KG1 (cell line): ENCODE measurements at places on chromosomes 6 and 20.

- DNase-seq: no peak
Measured at GRCh38 chr6:166551754-166552495, 34.6 kb downstream of the RAMACL start.

GRCh38 chr20:3134151-3134550, 25.5 kb downstream of the FASTKD5 start:
- DNase-seq: no peak

GRCh38 chr6:3253597-3253961, 5.2 kb upstream of the PSMG4 start:
- no peak for DNase-seq

- no peak for DNase-seq
Measured at GRCh38 chr6:1640476-1640875, 30.8 kb downstream of the FOXC1 start.

- DNase-seq: peak; percentile 18
Measured at GRCh38 chr20:62025832-62026563, 39.7 kb downstream of the TAF4 start.

DNA sequence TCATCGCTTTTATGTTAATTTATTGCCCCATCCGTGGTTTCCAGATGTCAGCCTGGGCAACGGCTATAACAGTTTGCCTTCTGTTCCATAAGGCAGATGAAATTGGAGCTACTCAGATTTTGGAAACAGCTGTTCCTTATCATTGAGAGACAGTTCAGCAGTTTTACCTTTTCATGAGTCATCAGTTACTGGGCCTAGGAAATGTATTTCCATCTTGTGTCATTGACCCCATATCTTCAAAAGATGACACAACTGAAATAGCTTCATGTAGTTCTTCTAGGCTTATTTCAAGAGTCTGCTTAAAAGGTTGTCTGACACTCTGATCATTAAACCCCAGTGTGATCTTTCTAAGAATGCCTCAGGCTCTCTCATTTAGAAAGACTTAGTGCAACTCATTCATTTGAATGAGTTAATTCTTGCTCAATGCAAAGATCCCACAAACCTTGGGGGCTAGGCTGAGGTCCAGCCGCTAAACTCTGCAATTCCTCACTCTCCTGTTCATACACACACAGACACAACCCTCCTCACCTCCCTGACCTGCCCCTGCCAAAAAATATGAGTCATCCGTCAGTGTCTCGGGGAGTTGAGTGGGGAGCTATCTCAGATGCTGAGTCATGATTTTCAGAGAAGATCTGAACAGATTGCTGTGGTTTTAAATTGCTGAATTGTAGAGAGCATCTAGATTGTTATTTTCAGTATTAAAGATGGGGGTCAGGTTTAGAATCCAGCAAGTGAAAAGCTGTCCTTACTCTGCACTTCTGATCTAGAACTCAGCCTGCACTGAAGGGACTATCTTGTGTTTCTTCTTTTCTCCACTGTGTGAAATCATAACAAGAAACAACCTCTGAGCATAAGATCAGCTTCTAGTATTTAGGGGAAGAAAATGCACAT, 61.8 kb downstream of the RPP40 start:
- DNase-seq: peak; percentile 30

GRCh38 chr20:57759724-57760123, 49.9 kb upstream of the PMEPA1 start:
- no peak for DNase-seq

DNA sequence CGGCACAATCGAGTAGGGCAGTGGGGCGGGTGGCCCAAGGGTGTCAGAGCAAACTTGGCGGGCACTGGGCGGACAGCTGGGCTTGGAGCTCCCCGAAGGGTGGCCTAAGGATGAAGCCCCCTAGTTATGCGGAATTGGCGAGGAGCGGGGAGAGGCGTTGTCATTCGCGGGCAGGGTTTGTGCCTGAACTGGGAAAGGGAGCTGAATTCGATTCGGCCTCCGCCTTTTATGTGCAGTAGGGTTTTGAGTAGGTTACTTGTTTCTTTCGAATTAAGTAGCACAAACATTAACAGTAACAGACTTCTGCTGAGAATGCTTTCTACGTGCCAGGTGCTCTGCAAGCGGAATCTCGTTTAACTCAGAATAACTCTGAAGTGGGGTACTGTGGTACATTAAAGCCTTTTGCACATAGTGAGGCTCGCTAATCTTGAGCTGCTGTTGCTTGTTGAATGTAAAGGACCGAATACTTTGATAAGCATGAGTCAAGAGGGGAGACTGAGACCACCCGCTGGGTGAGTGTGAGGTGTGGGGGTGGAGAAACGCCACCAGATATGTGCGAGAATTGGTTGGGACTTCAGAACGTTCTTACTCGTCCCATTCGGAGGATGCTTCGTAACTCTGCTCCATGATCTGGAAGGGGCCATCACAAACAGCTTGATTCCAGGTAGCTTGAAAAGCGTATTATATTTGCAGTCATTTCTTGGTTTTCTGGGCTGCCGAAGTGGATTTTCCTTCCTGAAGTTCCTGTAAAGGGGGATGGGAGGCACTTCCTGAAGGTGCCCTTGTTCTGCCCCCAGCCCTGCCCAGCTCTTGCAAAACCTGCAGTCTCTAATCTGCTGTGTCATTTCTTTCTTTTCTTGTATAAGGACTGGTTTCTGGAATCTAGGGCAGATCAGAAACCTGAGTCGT, 833 bp downstream of the RAB5IF start:
- no peak for DNase-seq

DNA sequence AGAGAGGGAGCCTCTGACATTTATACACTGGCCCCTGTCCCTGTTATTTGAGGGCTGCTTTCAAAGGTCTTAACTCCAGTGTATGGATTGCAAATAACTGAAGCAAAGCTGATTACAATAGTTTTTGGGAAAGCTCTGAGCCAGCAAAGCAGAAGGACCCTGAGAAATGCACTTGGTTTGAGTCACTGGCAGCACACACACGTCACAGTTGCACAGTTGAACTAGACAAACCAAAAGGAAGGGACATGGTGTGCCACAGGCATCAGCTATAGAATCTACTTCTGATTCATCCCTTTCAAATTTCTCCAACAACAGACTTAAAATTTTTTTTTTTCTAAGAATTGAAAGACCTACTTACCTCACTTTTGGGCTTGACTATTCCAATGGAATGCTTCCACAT, 56.4 kb downstream of the SNRNP48 start:
- DNase-seq: no peak

GRCh38 chr6:158677906-158678578, 28.2 kb downstream of the SYTL3 start:
- DNase-seq: no peak

- DNase-seq: no peak
Measured at GRCh38 chr6:148430897-148431296, 88.3 kb downstream of the SASH1 start.

DNA sequence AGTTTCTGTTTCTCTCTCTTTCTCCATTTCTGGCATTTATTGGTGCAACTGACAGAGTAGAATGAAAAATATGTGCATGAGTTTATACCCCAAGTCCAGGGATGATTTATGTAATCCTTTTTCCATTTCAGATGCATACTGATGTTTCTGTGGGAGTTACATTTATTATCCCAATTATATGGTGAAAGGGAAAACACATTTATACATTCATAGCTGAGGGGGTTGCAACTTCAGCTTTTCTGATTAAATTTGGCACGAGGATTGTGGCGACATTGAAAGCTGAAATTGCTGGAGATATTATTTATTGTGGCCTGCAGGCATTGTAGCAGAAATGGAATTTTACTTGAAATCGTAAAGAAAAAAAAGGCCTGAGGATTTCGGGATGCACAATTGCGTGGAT, 31.5 kb upstream of the FNDC1 start:
- no peak for DNase-seq

DNA sequence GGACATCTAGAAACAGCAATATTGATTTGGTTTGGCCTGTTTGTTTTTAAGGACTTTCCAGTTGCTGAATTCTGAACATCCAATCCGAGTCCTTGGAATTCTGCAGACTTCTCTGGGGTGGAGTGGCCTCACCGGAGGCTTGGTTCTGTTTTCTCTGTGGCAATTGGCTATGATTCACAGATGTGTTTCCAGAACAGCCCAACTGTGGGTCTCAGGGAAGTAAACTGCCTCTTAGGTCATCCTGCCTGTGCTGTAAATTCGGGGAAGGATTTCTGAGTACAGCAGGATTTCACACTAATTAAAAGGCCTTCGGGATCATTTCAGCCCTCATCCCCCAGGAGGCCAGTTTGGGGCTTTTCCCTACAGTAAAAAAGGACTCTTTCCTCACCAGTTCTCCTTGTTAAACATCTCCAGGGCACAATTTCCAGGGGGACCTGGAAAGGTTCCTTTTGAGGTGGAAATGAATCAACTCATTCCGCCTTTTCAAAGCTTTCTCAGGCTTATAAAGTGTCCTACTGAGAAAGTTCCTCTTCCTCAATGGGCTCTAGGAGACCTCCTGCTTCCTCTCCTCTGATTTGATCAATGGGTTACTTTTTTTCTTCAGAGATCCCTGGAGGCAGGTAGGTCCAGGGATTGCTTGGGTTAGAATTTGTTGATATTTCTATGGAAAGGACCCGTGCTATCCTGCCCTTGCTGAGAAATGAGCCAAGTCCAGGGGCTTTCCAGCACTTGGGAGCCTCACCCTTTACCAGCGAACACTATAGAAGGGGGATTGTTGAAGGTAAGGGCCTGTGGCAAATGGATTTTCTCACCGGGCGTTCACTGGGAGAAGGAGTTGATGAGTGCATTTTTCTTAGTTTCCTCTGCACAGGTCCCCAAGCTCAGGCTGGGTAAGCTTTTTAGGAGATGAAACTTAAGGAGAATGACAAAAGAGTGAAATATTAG, 114.6 kb downstream of the CLIC5 start:
- no peak for DNase-seq

GRCh38 chr6:160520043-160520904, 143.8 kb downstream of the LPA start:
- peak; percentile 37 for DNase-seq

GRCh38 chr20:49825521-49826033, 12.9 kb downstream of the SLC9A8 start:
- no peak for DNase-seq

- no peak for DNase-seq
Measured at GRCh38 chr6:108562503-108562993, 1.8 kb downstream of the FOXO3 start.

DNA sequence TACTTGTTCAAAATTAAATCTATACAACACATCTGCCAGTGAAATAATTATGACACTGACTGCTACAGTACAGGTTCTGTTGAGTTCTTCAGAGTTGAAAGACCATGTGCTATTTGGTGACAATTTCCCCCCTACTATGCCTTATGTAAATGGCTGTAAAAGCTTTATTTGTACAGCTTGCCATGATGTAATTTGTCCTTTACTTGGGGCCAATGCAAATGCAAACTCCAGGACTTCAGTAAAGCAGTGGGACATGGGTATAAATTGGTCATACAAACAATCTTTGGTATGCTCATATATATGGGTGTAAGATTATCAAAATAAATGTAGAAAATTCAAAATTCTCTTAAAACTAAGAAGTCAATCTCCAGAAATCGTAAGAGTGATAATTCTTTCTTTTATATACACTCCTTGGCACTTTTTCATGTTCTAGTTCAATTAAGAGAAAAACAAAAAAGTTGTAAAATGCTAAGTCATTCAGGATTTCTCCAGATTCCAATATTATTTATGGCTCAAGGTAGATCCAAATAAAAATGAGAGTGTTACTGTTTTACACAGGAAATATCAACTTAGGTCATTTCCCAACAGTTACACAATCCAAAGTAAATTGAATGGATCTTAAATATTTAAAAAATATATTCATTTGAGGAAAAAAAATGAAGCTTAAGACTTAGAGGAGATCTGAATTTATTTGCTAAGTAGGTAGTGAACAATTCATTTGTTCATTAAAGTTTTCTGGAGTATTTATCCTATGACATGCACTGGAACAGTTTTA, 1310.5 kb upstream of the CITED2 start:
- no peak for DNase-seq

DNA sequence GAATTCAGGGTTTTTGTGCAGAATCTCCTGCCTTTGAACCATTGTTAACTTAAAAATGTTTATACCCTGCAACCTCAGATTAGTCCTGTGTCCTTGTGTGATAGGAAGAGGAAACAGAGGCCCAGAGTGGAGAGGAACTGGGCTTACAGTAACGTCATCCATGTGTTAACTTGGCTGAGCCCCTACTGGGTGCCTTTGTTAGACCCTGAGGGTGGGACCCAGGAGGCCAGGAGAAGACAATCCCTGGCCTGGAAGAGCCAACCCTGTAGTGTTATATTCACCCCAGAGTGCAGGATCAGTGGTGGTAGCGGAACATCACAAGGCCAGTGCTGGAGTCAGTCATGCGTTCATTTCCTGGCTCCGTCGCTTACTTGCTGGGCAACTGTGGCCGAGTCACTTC, 10.6 kb downstream of the MYLK2 start:
- no peak for DNase-seq

DNA sequence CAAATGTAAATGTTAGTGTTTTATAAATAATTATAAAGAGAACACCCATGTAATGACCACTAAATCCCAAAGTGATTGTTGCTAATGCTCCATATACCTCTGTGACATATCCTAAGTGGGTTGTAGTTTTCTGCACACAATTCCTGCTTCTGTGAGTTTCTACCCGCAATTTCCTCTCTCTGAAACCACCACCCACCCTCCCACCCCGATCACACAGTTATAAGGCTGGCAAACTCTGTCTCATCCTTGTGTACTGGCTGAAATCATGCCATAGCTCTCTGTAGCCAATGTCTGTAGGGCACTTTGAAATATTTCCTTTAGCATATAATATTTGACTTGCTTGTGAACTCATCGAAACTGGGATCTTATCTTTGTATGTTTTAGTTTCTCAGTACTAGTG, 236.6 kb downstream of the PLCB1 start:
- DNase-seq: no peak

DNA sequence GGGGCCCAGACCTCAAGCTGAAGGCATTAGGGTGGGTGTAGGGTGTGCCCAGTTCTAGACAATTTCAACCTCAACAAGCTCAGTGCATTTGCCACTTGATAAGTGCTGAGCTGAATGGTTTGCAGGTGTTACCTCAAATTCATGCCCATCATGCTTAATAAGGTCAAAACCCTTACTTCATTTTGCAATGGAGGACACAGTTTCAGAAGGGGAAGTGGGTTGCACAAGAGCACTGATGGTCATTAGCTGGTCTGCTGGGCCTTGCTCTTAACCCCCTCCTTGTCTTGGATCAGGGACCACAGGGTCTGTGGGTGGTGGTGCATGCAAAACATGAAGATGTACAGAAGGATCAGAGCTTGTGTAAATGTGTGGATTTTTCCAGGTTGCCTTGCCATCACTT, 71.0 kb upstream of the SIRPA start:
- DNase-seq: no peak

GRCh38 chr6:144667532-144668503, 382.7 kb downstream of the UTRN start:
- no peak for DNase-seq

DNA sequence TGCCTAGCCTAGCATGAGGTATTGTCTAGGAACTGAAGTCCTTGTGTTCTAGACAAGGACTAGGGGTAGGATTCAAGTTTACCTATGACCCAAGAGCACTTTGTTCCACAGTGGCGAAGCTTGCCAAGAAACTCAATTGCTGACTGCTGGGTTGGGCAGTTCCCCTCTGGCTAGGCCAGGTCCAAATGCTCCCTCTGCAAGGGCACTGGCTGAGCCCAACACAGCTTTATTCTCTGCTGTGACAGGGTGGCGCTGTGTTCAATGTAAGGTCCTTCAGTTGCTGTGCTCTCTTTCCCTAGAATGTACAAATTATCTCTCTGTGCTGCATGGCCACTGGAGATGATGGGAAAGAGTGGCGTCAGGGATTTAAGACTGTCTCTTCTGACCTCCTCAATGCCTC, 950.8 kb downstream of the HACE1 start:
- DNase-seq: no peak
